ENCODE measurements at places on chromosomes 2 and 18.
A peak's percentile ranks its signal among the peaks of the same experiment; 100 is the strongest.

DNA sequence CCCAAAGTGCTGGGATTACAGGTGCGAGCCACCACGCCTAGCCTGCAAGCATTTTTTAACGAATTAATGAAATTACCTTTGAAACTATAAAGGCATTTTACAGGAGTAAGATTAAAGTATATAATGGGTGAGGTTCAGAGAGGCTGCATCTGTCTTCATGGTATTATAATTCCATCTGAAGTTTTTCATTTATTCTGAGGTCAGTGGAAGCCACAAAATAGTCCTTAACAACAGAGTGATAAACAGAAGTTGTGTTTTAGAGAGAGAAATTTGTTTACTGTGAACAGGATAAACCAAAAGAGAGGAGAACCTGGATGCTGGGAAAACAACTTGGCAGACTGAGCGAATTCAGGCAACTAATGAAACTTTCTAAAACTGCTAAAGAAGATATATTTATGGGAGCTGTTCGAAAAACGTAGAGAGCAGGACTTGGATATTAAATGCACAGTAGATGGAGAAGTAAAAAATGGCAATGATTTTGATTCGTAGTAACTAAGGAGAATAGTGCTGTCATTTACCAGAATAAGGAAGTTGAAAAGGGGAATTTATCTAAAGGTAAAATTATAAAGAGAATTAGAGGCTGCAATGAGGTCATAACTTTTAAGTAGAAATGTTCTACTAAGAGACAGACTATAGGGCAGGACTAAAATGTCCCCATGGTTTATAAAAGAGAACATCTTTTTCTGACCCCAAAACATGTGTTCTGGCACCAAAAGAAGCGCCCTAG is 37.9 kb upstream of the ITGA4 start:
- no peak for DNase-seq

- DNase-seq = no peak
These were observed 447.4 kb downstream of the CMPK2 start for GRCh38 chr2:6418291-6418690.

GRCh38 chr2:167052825-167053224 is 164.5 kb downstream of the XIRP2 start:
- DNase-seq = no peak

DNA sequence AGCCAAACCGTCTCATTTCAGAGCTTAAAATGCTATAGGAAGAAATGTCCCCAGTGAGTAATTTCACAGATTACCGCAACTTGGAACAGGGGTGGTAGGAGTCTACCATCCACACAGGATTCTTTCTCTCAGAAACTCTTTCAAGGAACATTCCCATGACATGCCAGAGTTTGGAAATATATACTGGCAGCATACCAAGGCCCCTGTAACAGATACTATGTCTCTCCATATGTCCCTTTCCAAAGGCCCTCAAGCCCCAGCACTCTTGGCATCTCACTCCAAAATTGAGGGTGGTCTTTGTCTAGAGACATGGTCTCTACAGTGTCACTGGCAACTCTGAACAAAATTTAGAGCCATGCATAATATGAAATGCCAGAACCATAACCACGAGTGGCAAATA is 11.0 kb downstream of the FIGLA start:
- DNase-seq = no peak

DNA sequence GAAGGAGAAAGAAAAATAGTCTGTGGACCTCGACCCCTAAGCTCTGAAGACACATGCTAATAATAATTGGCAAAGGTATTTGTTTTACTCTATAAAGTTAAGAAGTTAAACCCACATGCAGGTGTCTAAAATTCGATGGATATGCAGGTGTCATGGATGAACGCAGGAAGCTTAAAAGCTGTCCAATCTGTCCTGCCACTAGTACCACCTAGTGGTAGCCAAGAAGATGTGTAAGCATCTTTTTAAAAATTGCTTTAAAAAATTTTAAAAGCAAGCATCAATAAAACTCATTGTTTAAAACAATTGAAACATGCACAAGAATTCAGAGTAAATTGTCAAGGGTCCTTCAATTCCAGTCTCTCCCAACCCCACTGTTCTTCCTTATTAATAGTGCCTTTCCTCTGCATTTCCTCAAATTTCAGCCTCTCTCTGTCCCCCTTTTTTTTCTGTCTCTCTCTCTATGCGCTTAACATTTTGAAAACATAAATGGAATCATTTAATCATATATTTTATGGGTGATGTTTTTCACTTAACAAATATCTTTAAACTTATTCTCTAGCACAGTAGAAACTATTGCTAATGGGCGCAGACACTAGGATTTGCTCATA is 30.6 kb upstream of the PPP3R1 start:
- DNase-seq = peak; percentile 36

DNA sequence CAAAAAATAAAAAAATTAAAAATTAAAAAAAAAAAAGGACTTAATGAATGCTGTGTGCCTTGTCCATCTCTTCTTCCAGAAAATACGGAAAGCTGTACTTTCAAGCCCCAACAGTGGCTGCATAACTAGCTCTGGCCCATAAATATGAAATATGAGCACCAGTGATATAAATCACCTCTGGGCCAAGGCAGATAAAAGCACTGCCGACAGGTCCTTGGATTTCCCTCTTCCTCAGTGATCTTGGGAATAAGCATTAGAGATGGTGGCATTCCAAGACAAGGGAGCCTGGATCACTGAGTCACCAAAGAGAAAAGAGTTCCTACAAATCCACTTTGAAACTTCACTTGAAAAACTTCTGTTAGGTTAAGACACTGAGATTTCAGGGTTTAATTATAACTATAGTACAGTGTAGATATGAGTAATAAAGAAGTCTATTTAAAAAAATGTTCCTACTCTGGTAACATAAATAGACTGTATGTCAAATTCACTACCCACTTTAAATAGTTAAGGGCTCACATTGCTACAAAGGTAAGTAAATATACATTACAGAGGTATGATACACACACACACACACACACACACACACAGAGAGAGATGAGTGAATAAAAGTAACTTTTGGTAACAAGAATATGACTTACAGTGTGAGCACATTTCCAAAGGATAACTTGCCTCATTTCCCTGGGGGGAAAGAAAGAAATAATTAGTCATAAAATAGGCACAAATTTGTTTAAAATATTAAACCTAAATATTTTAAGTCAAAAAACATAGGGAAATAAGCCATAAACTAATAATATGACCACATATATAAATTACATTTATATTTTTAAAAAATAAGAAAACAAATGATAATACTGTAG is 35.6 kb downstream of the PPP3R1 start:
- DNase-seq = no peak

GRCh38 chr18:61414086-61414485 is 80.9 kb downstream of the CDH20 start:
- DNase-seq = no peak

- no peak for DNase-seq
These were observed 184.3 kb downstream of the RPRM start for GRCh38 chr2:153294199-153294786.

- DNase-seq = no peak
These were observed 94.0 kb upstream of the DAPL1 start for GRCh38 chr2:158701101-158701500.

DNA sequence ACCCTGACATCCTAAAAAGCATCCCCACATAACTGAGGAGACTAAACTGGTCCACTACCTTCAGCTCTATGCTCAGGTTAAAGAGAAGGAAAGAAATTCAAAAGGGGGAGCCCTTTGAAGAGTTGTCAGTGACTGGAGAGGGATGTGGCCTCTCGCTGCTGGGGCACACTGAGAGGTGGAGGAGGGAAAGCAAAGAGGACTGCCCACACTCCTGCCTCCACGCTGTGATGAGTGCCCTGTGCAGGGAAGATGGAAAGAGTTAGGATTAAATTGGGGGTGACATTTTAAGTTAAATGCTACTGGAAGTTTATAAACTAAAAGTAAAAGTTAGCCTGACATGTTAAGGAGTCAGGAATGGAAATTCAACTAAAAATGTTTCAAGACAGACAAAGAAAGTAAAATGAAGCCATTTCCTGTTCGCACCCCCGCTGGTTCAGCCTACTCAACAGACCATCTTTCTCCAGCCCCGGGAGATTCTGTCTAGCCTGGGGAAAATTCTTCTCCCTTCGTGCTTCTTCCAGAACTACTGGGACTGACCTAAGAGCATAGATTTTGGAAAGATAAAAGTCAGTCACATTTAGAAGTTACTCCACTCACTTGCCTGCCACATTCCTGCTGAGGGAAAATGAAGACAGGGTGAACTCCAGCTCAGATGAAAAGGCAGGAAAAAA is 17.8 kb upstream of the INO80C start:
- no peak for DNase-seq

GRCh38 chr2:234493796-234494195 is 3.1 kb downstream of the ARL4C start:
- no peak for DNase-seq

DNA sequence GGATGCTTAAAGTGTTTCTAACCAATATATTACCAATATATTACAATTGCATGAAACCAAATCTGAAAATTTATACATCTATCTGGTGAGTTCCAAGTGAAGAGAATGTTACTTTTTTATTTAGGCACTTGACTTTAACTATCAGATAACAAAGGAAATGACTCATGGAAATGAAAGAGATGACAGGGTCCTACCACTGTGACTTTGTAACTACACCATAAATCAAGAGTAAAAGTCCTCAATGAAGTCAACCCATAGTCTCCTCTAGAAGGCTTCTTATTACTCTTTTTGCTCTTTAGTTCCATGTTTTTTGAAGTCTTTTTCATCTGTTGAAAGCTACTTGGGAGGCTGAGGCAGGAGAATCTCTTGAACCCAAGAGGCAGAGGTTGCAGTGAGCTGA is 545.0 kb upstream of the PIK3C3 start:
- DNase-seq = no peak

DNA sequence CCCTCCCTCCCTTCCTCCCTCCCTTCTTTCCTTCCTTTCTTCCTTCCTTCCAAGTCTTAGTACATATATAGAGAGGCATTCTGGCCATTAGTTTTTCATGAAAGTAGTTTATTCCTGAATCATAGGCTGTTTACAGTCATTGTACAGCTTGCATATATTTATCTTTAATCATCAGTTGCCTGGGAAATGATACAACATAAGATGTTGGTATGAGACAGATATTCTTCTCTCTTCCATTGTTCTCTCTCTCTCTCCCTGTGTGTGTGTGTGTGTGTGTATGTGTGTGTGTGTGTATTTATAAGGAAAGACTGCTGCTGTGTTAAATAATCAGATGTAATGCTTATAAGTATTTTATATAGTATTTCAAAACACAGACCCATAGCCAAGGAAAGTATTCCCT is 289.8 kb upstream of the UBE2E3 start:
- no peak for DNase-seq

DNA sequence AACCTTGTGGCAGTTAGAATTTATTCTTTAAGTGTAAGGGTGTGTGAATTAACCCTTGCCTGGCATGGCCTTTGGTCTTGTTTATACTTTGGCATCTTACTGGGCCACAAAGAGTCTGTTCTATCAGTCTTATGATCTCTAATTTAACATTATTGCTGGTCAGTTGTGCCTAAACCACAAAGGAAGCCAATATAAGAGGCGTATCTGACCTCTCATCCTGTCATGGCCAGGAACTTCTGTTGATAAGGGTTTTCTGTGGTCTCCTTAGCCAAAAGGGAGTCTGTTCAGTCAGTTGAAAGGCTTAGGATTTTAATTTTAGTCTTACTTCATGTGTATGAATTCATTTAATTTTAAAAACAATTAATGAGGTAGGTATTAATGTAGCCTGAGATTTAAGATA is 127.2 kb downstream of the LRRTM4 start:
- DNase-seq = no peak

GRCh38 chr2:68302281-68302875 is 17.4 kb downstream of the CNRIP1 start:
- DNase-seq = no peak

DNA sequence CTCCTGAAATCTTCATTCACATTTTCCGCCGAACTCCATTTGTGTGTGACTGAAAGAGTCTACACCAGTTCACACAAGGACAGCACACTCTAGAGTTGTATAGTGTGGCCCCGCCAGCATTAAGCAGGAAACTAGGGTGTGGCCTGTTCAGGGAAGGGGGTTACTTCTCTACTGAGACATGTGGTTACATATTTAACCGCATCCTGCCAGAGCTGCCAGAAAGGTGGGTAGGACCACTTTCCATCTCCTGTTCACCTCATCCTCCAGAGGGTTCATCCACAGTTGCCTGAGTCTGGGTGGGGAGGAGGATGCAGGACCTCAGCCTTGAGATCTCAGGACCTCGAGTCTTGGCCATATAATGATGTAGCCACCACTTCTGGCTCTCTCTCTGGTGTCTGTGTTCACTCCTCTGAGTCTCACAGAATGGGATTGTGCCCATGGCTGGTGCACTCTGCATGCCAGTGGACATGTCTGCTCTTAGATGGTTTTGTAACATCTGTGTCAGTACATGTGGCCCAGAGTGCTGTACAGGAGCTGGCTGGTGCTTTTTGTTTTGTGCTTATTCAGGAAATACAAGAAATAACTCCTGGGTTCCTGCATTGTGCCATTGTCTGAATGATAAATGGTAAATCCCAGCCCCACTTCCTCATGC is 7.7 kb upstream of the SP140L start:
- peak; percentile 72 for DNase-seq

DNA sequence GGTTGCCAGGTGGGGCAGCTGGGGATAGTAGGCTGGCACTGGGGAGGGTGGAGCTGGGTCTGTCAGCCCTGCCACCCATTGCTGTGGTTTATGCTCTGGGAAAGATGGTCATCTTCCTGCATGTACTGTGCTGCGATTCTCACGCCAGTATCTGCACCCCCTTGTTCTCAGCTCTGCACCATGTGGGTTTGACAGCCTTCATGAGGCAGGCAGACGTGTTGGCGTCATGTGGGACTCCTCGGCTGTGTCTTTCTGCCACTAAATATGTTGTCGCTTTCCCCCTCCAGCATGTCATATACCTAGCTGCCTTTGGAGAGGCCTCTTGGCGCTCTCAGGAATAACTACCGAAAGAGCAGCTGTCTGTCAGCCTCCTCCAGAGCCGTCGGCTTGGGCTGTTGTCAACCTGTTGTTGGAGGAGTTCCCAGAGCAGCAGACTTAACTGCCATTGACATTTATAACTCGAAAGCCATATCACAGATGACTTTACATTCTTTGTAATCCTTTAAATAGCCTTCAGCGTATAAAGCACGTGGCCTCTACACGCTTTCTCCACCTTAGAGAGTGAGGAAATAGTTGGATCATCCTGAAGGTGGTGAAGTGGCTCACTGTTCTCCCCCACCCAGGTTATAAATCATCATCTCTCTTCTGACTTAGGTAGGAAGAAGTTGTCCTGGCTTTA is 80.4 kb upstream of the MGAT5 start:
- no peak for DNase-seq

- no peak for DNase-seq
These were observed 155.4 kb downstream of the FAM210A start for GRCh38 chr18:13570856-13571495.

- DNase-seq = no peak
These were observed 457.2 kb upstream of the SMIM21 start for GRCh38 chr18:75884728-75885127.

GRCh38 chr2:207483477-207483876 is 46.3 kb upstream of the CREB1 start:
- DNase-seq = no peak

GRCh38 chr2:164697688-164698461 is 76.6 kb upstream of the GRB14 start:
- DNase-seq = no peak

GRCh38 chr18:45749918-45750689 is 26.1 kb downstream of the SLC14A1 start:
- no peak for DNase-seq

GRCh38 chr2:224894356-224894755 is 147.9 kb downstream of the DOCK10 start:
- peak; percentile 43 for DNase-seq
